ENCODE measurements at places on chromosomes 4 and X.

- H3K27me3 ChIP-seq, result no peaks in the 10 kb centered on the region
- H3K36me3 ChIP-seq, result no peaks in the 10 kb centered on the region
- no peak for DNase-seq
- no peak overlapping the region for H3K4me3 ChIP-seq
- H3K4me1 ChIP-seq, result no peaks in the 10 kb centered on the region
- H3K27ac ChIP-seq, result no peak overlapping the region
These were observed 68.2 kb downstream of the DMP1 start for GRCh38 chr4:87718217-87718835.

- no peak overlapping the region for H3K4me3 ChIP-seq
- no peaks in the 10 kb centered on the region for H3K27me3 ChIP-seq
- DNase-seq, result no peak
- H3K36me3 ChIP-seq, result no peaks in the 10 kb centered on the region
- peaks cover 48% of the 10 kb centered on the region for H3K4me1 ChIP-seq
These were observed 331.2 kb downstream of the PAPSS1 start for GRCh38 chr4:107388736-107389274.

DNA sequence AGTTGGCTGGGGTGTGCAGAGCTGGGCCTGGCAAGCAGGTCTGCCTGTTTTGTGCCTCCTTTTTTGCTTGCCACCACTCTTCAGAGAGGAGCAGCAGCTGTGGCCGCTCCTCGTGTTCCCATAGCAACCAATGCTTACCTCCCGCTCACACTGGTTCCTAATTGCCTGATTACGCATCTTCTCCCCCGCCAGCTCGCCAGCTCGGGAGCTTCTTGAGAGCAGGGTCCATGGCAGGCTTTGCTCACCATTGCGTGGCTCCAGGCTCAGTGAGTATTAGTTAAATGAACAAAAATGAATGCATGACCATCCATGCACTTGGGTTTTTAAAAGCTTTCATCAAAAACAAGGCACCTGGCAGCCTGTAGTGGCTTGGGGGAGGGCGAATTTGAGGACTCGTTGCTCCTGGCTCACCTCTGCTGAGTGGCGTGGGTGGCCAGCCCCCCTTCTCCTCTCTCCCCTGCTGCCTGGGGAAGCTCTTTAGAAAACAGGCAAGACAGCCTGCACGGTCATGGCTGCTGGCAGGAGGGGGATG lies 14.2 kb upstream of the PJA1 start:
- no peaks in the 10 kb centered on the region for H3K27me3 ChIP-seq
- H3K4me1 ChIP-seq, result no peaks in the 10 kb centered on the region
- H3K36me3 ChIP-seq, result no peaks in the 10 kb centered on the region
- H3K27ac ChIP-seq, result no peak overlapping the region

GRCh38 chrX:111731351-111731750 lies 50.4 kb downstream of the ALG13 start:
- no peak for DNase-seq
- H3K36me3 ChIP-seq, result no peaks in the 10 kb centered on the region
- peaks cover 4% of the 10 kb centered on the region for H3K27me3 ChIP-seq
- no peaks in the 10 kb centered on the region for H3K4me1 ChIP-seq
- no peak overlapping the region for H3K4me3 ChIP-seq

DNA sequence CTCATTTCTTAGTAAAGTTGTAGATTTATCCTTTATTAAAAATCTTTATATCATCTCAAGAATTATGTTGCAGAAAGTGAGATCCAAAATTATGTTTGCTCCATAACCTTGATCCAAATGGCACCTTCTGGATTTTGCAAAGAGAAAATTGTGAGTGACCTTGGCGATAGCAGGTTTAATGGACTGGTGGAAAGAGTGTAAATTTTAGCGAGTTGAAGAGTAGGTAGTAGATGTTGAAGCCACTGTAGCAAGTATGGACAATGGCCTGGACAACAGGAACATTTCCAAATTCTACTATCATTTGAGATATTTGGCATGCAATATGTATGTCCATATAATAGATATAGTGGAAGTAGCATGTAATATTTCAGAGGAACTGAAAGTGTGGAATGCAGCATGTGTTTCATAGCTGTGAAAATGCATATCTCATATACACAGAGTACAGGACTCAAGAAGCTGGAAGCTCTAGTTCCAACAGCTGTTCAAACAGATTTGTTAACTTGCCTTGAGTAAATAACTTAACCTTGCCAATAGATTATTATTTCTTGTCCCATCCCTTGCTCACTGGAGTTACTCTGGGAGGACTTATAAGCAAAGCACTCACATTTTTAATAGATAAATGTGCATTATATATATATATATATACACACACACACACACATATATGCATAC lies 152.5 kb upstream of the TLL1 start:
- H3K4me3 ChIP-seq, result no peak overlapping the region
- no peak for DNase-seq
- peaks cover 27% of the 10 kb centered on the region for H3K27me3 ChIP-seq
- peaks cover 16% of the 10 kb centered on the region for H3K4me1 ChIP-seq

DNA sequence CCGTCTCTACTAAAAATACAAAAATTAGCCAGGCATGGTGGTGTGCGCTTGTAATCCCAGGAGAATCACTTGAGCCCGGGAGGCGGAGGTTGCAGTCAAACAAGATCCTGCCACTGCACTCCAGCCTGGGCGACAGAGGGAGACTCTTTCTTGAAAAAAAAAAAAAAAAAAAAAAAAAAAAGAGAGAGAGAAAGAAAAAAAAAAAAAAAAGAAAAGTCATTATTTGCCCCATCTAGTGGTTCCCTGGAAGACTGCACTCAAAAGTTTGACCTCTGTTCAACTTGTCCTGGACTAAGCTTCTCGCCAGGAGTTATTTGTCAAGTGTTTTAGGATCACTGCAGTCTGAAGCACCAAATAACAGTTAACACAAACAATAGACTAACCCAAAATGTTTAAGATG lies 45.3 kb upstream of the KCTD8 start:
- H3K36me3 ChIP-seq, result no peaks in the 10 kb centered on the region
- no peak overlapping the region for H3K4me3 ChIP-seq
- H3K27ac ChIP-seq, result no peak overlapping the region
- H3K27me3 ChIP-seq, result no peaks in the 10 kb centered on the region
- peak; percentile 19 for DNase-seq
- H3K4me1 ChIP-seq, result no peaks in the 10 kb centered on the region

DNA sequence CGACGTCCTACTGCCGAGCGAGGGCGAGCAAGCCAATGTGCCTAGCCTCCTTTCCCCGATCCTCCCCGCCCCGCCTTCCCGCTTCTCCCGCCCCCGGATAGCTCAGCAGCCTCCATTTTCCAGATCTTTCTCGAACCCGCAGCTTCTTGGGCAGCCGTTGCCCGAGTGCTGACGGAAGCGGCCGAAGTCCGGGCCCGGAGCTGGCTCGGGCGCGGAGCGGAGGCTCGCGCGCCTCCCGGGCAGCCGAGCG lies 172 bp upstream of the HSPA4L start:
- H3K36me3 ChIP-seq, result no peaks in the 10 kb centered on the region
- H3K4me3 ChIP-seq, result peak overlapping the region; percentile 63
- peak overlapping the region; percentile 54 for H3K27ac ChIP-seq
- H3K4me1 ChIP-seq, result no peaks in the 10 kb centered on the region
- peak; percentile 91 for DNase-seq

GRCh38 chr4:38670109-38670901 lies 6.3 kb downstream of the KLF3 start:
- no peaks in the 10 kb centered on the region for H3K36me3 ChIP-seq
- peaks cover 87% of the 10 kb centered on the region for H3K4me1 ChIP-seq

DNA sequence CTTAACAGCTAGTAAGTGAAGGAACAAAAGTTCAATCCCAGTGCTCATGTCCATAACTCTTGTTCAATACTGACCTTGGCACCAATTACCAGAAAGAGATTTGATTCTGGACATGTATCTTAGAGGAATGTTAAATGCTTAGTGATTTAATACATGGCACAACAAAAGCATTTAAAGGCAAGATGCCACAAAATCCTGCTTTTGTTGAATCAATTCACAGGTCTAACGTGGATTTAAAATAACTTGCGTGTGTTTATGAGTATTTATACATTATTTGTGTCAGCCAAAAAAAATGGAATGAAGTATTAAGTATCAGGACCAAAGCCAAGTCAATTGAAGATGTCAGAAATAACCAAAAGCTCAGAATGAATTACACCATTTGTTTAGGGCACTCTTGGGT lies 85.4 kb upstream of the GIMD1 start:
- no peak overlapping the region for H3K4me3 ChIP-seq
- no peak for DNase-seq
- H3K27me3 ChIP-seq, result no peaks in the 10 kb centered on the region

DNA sequence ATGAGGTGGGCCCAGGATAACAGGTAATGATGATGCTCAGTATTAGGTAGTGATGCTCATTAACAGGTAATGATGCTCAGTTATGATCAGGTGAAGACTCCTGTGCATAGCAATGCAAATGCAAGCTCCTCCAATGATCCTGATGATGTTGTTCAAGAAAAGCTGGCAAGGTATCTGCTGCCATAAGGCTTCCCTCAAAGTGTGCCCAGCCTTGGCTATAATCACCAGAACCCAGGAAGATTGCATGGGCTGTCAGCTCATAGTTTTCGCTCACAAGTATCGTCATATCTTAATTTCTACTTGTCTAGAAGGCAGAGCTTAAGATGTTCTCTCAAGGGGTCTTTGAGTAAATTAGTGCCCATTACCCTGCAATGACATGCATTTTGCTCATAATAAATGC lies 366.2 kb upstream of the CLNK start:
- no peak overlapping the region for H3K4me3 ChIP-seq
- no peaks in the 10 kb centered on the region for H3K27me3 ChIP-seq
- H3K36me3 ChIP-seq, result no peaks in the 10 kb centered on the region

- no peaks in the 10 kb centered on the region for H3K27me3 ChIP-seq
- no peaks in the 10 kb centered on the region for H3K36me3 ChIP-seq
- H3K27ac ChIP-seq, result no peak overlapping the region
- H3K4me3 ChIP-seq, result no peak overlapping the region
- no peaks in the 10 kb centered on the region for H3K4me1 ChIP-seq
- no peak for DNase-seq
These were observed 399.7 kb downstream of the PABPC4L start for GRCh38 chr4:133801883-133802282.

- no peaks in the 10 kb centered on the region for H3K36me3 ChIP-seq
- DNase-seq, result peak; percentile 13
- H3K4me3 ChIP-seq, result no peak overlapping the region
- H3K27me3 ChIP-seq, result no peaks in the 10 kb centered on the region
- no peak overlapping the region for H3K27ac ChIP-seq
These were observed 689.1 kb upstream of the DIAPH2 start for GRCh38 chrX:95995583-95995982.

GRCh38 chr4:67727124-67727850 lies 26.3 kb upstream of the UBA6 start:
- no peak overlapping the region for H3K4me3 ChIP-seq
- DNase-seq, result no peak
- H3K36me3 ChIP-seq, result no peaks in the 10 kb centered on the region
- H3K4me1 ChIP-seq, result no peaks in the 10 kb centered on the region
